ENCODE measurements at places on chromosomes 11 and 22. TPM values are rescaled to one million over a fixed set of nuclear protein-coding genes. Genes with fewer than 3 reads are reported as not detected.

GRCh38 chr11:64305691-64306562, 603 bp downstream of the ESRRA start:
- peak; percentile 90 for DNase-seq

DNA sequence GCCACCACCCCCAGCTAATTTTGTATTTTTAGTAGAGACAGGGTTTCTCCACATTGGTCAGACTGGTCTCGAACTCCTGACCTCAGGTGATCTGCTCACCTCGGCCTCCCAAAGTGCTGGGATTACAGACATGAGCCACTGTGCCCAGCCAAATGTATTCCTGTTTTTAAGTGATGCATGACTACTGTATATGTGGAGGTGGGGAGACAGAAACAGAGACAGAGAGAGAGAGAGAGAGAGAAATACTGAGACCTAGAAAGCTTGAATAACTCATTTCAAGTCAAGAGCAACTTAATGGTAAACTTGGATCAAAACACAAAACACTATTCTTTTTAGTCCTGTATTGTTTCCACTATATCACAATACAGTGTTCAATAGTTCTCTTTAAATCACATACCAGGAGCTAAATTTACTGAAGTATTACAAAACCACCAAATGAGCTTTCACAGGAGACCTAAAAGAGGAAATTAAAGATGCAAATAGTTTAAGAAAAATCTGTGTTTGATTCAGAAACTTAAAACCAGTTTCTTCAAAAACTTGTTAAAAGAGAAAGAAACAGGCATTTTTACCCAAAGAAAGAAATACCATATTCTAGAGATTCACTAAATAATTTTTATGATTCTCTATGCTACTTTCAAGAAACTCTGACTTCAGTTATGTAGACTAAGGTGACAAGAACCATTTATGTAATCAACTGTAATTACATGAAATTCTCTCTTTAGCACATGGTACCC, 188.7 kb downstream of the ETS1 start:
- DNase-seq = no peak

- no peak for DNase-seq
Measured at GRCh38 chr11:67302571-67303131, 679 bp upstream of the SSH3 start.

The EMID1 gene
- total RNA-seq = 1.5 TPM

DNA sequence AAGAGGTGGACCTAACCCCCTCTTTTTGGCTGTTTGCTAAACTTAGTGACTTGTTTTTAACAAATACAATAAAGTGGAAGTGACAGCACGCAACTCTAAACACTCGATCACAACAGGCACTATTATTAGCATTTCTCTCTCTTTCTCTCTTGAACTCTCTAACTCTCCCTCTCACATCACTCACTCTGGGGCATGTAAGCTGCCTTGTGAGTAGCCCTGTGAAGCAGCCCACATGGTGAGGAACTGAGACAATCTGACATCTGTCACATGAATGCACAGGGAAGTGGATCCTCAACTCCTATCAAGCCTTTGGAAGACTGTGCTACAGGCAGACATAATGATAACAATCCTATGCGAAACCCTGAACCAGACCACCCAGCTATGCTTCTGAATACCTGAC, 609.0 kb upstream of the CNTN5 start:
- DNase-seq = no peak

DNA sequence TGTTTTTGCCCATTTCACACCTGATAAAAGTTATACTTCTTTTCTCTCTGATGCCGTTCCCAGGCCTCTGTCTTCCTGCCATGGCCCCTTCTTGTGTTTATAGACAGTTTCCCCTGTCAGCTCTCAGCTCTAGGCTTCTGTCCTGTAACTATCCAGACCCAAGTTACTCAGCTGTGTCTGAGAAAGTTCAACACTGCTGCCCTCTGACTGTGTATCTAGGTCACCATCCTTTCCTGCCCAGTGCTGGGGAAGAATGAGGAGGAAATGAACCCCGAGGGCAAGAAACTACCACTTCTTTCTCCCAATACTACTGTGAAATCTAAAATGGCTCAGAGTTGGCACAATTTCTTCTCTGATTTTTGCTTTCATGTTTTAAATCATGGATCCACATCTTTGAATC, 29.6 kb downstream of the SNX19 start:
- DNase-seq = no peak

DNA sequence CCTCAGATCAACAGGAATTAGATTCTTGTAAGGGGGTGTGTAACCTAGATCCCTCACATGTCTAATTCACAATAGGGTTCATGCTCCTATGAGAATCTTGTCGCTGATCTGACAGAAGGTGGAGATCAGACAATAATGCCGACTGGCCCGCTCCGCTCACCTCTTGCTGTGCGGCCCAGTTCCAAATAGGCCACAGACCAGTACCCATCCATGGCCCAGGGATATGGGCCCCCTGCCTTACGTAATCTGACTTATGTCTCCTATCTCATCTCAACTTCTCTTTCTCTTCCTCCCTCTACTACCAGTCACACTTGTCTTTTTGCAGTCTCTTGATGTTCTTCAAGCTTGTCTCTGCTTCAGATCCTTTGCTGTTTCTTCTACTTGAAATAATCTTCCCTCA, 70.0 kb downstream of the CWF19L2 start:
- no peak for DNase-seq

The OR4B1 gene
- not detected for total RNA-seq

All from HT-29 (cell line).